ENCODE measurements at places on chromosomes 16 and 17. TPM values are rescaled to one million over a fixed set of nuclear protein-coding genes. Genes with fewer than 3 reads are reported as not detected.
A peak's percentile ranks its signal among the peaks of the same experiment; 100 is the strongest.

GRCh38 chr17:74114881-74115470 is 88.5 kb upstream of the RPL38 start:
- no peak for DNase-seq

DNA sequence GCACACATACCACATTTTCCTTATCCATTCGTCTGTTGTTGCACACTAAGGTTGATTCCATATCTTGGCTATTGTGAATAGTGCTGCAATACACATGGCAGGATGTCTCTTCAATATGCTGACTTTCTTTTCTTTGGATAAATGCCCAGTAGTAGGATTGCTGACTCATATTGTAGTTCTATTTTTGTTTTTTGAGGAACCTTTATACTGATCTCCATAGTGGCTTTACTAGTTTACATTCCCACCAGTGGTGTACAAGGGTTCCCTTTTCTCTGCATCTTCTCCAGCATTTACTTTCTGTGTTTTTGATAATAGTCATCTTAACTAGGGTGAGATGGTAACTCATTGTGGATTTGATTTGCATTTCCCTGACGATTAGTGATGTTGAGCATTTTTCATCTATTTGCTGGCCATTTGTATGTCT is 118.1 kb downstream of the STXBP4 start:
- DNase-seq, result peak; percentile 87

GRCh38 chr16:11857161-11857560 is 5.8 kb upstream of the RSL1D1 start:
- peak; percentile 64 for DNase-seq

APOBR gene
- total RNA-seq, result not detected

DNA sequence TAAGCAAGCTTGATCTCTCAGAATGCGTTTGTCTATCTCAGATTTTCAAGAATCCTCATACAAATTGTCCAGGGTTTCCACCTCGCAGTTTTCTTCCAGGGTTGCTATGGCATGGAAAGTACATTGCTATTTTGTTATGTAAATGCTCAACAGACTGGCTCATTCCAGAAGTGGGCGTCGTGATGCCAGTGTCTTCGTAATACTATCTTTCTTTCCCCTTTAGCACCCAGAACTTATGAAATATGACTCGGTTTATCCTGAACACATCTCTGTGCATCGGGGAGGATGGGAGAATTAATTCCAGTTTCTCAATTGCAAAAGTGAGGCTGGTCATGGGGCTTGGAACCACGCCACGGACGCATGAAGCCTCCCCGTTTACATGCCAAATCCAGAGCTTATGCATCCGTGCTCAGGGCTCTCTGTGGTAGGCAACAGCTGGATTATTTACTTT is 405.0 kb downstream of the WWOX start:
- no peak for DNase-seq

CLEC10A gene
- not detected for total RNA-seq

- no peak for DNase-seq
Measured at GRCh38 chr17:71601894-71602504, 518.8 kb upstream of the SOX9 start.

DNA sequence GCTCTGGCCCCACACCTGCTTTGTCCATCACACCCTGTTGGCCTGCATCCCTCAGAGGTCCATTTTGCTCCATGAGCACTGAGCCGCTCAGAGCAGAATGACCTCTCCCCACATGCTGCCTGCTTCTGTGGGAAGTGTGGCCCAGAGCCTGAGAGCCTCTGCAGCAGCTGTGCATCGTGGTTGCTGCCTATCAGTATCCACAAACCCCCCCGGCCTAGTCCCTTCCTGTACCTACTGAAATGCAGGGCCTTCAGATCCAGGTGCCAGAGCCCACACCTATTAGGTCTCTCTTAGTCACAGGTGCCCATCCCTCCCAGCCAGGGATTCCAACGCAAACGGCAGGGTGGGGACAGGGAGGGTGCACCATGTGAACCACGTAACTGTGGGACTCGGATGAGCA is 16.6 kb upstream of the TRPV3 start:
- no peak for DNase-seq

DNA sequence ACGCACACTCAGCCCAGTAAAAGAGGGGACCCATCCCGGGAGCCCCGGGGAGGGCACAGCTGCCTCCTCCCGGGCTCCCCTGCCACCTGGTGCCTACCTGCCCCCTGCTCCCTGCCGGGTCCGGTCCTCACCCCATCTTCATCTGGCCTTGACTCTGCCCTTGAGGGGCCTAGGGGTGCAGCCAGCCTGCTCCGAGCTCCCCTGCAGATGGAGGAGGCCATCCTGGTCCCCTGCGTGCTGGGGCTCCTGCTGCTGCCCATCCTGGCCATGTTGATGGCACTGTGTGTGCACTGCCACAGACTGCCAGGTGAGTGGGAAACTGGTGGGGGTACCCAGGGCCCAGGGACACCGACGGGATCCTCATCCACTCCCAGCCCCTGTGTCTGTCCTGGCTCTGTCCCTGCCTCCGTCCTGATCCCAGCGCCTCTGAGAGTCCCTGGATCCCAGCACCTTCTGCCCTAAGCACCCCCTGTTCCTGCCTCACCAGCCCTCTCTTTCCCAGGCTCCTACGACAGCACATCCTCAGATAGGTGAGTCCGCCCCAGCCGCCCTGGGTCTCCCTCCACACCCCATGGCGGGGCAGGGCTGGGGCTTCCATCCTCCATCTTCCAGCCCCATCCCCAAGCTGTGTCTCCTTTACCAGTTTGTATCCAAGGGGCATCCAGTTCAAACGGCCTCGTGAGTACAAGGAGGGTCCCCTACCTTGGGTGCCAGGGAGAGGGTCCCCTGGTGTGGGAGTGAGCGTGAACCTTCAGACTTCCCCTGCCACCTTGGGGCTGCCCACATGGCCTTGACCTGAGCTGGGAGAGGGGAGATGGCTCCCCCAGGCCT is 574 bp downstream of the LAT start:
- DNase-seq, result no peak

SLFN12 gene
- 7.7 TPM for total RNA-seq

DNA sequence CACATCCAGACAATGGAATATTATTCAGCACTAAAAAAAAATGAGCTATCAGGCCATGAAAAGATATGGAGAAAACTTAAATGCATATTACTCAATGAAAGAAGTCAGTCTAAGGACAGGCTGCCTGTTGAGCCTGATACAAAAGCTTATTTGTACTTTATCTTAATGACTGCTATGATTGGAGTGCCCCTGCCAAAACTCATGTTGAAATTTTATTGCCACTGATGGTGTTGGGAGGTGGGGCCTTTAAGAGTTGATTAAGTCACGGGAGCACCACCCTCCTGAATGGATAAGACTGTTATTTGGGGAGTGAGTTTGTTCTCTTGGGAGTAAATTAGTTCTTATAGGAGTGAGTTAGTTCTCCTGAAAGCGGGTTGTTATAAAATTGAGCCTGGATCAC is 9.9 kb downstream of the C17orf67 start:
- DNase-seq, result no peak

- DNase-seq, result no peak
Measured at GRCh38 chr16:31213877-31214707, at the start of gene TRIM72. TSS of gene TRIM72 (plus strand) at chr16:31214119. CDS start at chr16:31214739, 620 bp downstream.

- peak; percentile 13 for DNase-seq
Measured at GRCh38 chr16:75627851-75628250, 4.8 kb upstream of the ADAT1 start.

ABCA6 gene
- not detected for total RNA-seq

DNA sequence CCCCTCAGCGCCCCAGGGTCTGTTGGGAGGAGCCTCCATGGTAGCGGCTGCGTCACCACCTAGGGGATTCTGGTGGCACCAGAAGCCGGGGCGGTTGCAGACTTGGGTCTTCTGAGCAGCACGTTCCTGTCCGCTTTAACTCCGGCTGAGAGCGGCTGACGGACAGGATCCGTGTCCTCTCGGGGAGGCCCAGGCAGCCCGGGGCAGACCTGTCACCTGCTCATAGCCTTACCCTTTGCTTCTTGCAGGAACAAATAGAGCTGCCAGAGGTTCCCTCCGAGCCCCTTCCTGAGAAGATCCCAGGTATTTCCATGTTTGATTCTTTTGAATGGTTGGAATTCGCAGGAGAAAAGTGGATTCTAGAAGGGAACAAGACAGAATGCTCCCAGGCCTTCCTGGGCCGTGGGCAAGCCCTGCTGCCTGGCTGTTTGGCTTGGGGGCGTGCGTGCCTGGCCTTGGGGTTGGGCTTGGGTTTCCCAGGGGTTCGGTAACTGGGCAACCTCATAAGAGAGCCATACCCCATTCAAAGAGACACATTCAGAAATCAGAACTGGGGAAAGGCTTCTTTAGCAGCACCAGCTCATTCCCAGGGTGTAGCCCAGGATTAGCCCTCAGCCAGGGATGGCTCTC is 6.6 kb downstream of the CHMP6 start:
- no peak for DNase-seq

SLC2A4 gene
- 0.03 TPM for total RNA-seq

DNA sequence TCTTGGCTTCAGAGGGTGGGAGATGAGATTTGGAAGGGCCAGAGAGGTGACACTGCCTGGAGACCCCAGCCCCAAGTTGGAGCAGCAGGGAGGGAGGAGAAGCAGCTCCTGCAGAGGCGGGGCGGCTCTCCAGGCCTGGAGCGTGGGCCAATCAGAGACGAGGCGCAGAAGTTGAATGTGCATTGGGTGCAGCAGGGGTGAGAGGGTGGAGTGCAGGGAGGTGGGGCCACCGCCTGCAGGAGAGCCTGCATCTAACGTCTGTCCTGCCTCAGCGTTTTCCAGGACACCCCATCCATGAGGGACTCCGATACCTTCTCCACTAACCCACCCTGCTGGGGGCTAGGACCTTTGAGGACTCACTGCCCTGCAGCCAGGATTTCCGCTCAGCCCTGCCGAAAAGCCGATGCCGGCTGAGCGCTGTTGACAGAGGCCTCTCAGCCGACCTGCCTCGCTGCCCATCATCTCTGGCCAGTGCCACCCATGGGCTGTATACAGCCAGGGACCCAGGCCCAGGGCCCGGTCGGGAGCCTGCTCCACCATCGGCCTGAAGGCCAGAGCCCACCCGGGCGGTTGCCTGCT is 146.2 kb downstream of the ENGASE start:
- DNase-seq, result no peak

DNA sequence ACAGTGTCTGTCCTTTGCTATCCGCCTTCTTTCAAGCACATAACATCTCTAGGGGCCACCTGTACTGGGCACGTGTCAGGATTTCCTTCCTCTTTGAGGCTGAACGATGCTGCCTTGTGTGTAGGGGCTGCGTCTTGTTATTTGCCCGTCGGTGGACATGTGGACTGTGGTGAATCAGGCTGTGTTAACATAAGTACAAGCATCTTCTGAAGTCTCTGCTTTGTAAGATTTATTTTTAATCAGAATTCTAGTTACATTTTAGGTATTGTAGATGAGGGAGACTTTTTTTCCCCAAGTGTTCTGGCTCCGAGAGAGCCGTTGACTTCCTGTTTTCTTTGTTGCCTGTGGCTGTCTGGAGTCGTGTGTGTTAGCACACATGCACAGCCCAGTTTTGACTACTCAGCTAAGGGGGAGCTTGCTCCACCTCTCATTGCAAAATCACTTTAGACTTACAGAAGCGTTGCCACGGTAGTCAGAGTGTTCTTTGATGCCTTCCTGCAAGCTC is 26.1 kb downstream of the SPG7 start:
- DNase-seq, result no peak

- peak; percentile 94 for DNase-seq
Measured at GRCh38 chr16:83552228-83552627, 255.6 kb upstream of the HSBP1 start.

GRCh38 chr17:73478768-73479424 is 165.3 kb downstream of the SDK2 start:
- DNase-seq, result no peak

DNA sequence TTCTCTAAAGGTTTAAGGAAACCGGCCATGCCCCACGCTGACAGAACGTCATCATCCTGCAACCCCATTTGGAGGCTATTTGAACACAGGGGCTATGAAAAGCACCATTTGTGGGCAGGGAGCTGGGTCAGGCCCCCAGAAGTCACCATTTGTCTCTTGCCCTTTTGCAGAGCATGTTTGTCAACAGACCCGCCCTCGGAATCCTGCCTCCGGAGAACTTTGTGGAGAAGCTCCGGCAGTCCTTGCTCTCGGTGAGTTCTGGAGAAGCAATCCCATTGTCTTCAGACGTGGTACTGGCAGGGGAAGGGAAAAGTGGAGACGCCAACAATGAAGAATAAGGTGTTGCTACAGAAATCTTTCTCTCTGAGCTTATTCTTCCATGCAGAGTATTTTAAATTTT is 33.5 kb downstream of the TMEM186 start:
- no peak for DNase-seq
